Omental fat pad (tissue), 4 donors: ENCODE measurements at places on chromosomes 12 and 14. TPM values are rescaled to one million over a fixed set of nuclear protein-coding genes. Genes with fewer than 3 reads are reported as not detected.

The KRT72 gene
- 0.31 TPM for total RNA-seq

The POTEG gene
- total RNA-seq, result not detected

The CPNE6 gene
- total RNA-seq, result not detected

GRCh38 chr12:14950982-14951746 lies 10.2 kb downstream of the ARHGDIB start:
- no peak for DNase-seq

- no peak for DNase-seq
These were observed 13.8 kb downstream of the SMIM41 start for GRCh38 chr12:52093346-52093745.

DNA sequence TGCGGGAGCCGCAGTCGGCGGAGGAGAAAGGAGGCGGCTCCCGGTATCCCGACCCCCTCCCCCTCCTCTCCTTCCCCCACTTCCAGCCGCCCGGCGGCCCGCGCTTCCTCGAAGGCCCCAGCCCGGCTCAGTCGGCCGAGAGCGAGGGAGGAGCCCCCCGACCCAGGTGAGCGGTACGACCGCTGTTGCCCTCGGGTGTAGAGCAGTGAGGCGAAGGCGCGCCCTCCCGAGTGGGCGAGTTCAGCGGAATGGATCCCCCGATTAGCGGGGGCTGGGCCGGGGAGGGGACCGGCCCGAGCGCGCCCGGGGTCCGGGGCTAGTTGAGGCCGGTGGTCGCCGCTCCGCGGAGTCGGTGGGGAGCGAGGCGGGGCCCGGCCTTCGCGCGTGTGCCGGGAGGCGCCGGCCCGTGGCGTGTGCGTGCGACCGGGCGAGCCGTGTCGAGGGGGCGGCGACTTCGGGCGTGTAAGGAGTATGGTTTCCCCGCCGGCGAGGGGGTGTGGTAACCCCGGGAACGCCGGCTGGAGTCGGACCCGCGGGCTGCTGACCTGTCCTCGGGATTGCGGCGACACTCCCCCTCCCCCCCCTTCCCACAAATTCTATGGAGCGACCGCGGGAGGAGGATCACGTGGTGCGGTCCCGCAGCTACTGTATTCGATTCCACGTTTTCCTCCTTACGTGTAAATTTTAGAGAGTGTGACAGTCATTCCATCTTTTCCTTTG lies 501 bp downstream of the RIMKLB start:
- no peak for DNase-seq

- no peak for DNase-seq
These were observed 77.3 kb downstream of the IRF2BPL start for GRCh38 chr14:76951166-76951565.
